ENCODE measurements at places on chromosomes 11 and 22. TPM values are rescaled to one million over a fixed set of nuclear protein-coding genes. Genes with fewer than 3 reads are reported as not detected.
A peak's percentile ranks its signal among the peaks of the same experiment; 100 is the strongest.

GRCh38 chr22:33605221-33605620 lies 315.1 kb downstream of the LARGE1 start:
- DNase-seq, result no peak

GRCh38 chr11:27443746-27444507 lies 28.7 kb downstream of the LGR4 start:
- no peak for DNase-seq

GRCh38 chr11:27916541-27917100 lies 191.3 kb downstream of the KIF18A start:
- DNase-seq, result no peak

GRCh38 chr11:1880746-1881441 lies 10.8 kb downstream of the PRR33 start:
- DNase-seq, result no peak

- no peak for DNase-seq
Observed at GRCh38 chr11:23932485-23932898, 564.4 kb upstream of the LUZP2 start.

DNA sequence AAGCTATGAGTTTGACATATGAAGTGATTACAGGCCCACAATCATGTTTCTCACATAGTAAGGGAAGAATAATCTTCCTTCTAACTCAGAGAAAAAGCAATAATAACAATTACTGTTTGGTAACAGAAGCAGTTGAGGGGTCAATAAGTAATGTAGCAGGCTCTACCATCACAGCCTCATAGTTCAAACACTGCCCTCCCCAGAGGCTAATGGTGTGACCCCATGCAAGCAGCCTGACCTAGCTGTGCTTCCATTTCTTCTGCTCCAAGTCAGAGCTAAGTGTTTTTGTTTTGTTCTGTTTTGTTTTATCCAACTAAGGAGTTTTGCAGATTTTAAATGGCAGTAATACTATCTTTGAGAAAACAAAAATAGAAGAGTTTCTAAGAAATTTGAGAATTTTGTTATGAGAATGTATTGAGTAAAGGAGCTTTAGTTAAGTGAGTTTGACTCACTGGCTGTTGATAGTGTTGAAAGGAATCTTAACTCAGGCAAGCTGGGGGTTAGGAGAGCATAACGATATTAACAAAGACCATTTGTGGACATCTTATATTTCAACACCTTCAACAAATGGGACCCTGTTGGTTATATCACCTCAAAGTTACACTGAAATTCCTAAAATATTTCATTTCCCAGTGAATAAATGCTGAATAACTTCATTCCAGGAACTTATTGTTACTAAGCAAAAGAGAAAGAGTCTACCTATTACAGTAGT lies 48.5 kb downstream of the GUCY1A2 start:
- no peak for DNase-seq

- no peak for DNase-seq
Observed at GRCh38 chr22:23265368-23265700, 85.0 kb downstream of the BCR start.

DNA sequence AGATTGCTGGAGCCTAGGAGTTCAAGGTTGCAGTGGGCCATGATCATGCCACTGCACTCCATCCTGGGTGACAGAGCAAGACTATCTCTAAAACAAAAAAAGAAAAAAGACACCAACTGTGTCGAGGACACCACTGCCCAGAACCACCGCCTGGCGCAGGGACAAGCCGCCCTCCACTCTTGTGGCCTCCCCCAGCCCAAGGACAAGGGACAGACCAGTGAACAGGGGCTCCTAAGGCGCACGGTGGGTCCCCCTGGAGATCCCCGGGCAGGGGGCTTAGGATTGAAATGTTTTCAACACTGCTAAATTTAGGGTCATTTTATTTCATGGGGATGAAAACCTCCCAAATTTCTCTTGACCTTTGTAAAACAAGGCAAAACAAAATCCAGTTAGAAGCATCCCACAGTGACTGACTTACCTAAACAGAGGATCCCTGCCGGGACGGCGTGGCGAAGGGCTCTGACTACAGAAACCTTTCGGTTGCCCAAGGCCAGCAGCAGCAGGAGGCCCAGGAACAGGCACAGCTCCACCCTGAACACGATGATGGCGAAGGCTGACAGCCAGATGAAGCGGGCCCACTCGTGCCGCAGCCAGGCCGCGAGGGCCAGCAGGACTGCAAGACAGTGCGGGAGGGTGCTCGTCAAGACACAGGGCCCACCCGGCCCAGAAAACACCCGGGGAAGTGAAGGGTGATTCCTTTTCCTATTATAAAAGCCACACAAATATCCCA lies 8.6 kb downstream of the ALG12 start:
- no peak for DNase-seq

GRCh38 chr11:11971906-11972547 lies 36.4 kb downstream of the DKK3 start:
- DNase-seq, result no peak

DNA sequence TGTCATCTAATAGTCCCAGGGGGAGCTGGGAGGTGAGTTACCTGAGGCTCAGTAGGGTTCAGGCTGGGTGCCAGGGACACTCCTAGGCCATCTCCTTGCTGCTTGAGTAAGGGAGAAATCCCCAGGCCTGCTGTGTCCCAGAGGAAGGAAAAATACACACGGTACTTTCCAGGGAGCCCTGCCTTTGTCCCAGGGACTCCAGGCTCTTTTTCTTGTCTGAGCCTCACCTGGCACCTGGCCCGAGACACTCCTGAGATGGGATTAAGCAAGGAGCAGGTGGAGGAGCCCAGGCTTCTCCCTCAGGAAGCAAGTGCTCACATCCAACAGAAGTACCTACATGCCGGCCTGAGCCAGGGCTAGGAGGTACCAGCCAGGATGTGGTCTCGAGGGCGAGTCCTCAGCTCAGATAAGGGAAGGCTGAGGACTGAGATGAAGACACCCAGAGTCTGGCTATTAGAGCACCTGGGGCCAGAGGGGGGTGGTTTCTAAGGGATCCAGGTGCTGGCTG lies 899 bp upstream of the KLHDC7B start:
- DNase-seq, result no peak

- no peak for DNase-seq
Observed at GRCh38 chr22:19407649-19408606, 23.6 kb downstream of the HIRA start.

- DNase-seq, result no peak
Observed at GRCh38 chr22:32534252-32535235, 59.9 kb downstream of the FBXO7 start.

GRCh38 chr22:30439226-30439625 lies 13.7 kb downstream of the MTFP1 start:
- DNase-seq, result no peak

DNA sequence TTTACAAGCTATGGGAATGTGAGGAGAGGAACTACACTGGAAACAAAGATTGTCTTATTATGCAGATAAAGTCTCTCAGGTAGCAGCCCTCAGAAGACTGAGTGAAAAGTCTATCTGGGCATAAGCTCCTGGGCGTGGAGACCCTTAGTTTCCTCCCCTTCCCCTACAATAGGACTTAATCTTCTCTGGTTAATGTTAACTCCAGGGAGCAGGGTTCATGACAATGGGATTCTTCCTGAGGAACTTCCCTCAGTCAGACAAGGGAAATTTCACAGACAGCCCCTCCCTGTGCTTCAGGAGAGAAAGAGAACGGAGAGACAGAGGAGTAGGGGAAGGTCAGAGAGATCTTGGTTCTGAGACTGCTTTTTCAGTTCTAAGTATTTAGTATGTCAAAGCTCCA lies 1428.6 kb downstream of the LRRC4C start:
- DNase-seq, result no peak

DNA sequence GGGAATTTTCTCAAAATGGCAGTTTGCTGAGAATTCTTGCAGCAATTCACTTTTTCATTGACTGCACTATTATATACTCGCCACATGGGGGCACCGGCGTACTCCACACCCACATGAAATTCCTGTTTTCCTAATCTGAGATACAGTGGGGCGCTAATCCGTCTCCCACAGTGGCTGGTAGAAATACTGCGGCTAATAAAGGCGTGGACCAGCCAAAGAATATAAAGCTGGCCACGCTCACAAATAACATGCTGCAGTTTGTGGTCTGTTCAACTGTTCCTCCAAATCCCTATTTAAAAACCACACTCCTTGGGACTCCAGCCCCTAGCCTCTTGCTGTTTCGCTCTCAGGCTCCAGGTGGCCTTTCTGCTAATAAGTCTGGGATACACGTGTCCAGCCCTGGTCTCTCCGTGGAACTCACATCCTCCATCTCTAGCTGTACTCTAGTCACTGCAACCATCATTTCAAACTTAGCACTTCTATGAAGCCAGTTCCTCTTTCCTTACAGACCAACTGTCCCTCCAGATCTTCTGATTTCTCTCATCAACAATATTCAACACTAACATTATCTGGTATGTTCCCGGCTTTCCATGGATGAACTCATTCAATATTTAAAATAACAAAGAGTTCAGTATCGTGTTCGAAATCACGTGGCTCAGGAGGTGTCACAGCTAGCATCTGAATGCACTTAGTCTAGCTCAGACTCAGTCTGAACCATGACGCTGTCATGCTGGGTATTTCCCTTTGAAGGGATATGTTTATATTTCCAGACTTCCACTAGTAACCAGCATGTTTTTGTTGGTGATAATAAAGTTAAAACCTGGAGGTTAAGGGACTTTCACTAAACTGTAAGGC lies 22.0 kb downstream of the TBRG1 start:
- DNase-seq, result peak; percentile 46

- DNase-seq, result no peak
Observed at GRCh38 chr11:25900814-25901213, 431.1 kb upstream of the ANO3 start.

DNA sequence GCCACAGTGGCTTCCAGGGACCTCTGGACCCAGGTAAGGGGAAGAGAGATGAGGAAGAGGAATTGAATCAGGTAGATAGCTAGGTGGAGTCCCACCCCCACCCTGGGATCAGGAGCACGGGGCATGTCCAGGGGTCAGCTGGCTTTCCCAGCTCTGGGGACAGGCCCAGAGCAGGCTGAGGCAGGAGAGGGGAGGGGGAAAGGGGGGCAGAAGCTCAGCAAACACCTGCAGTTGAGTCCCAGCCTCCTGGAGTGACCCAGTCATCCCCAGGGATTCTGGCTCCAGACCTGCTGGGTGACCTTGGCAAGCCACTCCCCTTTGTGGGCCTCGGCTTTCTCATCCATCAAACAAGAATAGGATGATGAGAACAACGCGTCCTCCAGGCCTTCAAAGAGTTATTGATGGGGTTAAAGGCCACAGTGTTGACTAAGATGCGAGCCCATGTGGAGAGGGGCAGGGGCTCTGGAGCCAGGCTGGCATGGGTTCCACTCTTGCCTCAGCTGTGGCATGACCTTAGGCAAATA lies 16.0 kb downstream of the STARD10 start:
- DNase-seq, result no peak

GRCh38 chr22:44086271-44087088 lies 62.4 kb downstream of the PARVB start:
- peak; percentile 60 for DNase-seq

DNA sequence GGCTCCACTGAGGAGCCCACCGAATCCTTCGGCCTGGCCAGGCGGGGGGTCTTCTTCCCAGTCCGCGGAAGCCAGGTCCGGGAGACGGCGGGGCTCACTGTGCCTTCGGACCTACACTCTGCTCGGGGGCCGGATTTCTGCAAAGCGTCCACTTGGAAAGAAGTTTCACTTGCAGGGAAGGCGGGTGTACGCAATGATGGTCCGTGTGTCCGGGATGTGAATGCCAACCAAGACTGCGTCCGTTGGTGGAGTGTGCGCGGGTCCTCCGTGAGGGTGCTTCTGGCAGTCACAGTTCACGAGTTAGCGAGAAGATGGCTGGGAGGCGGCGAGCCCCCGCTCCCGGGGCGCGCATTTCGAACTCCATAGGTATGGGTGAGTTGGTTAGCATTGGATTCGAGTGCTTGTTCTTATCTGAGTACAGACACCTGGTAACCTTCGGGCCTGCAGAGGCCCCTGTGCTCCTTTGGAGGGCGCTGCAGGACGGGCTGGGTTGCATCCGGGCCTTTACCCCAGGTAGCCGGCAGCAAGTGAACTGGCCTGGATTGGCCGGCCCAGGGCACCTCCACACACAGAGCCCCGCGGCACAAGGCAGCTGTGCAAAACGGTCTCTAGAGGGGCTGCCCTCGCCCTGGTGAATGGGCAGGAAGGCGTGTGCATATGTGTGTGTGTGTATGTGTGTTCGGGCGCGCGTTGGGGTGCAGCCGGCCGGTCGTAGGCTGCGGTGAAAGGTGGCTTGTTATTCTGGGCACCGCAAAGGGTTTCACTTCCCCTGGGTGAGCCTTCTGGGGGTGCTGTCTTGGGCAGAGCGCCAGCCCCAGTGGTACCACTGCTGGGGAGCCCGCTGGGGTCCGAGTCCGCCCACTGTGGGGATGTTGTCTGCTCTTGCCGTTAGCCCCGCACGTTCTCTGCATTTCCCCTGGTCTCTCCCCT lies 13.3 kb upstream of the CYP2R1 start:
- DNase-seq, result peak; percentile 36

APOBEC3H gene
- polyA plus RNA-seq, result 0.33 TPM

SPDYC gene
- polyA plus RNA-seq, result not detected

MS4A4A gene
- polyA plus RNA-seq, result 16.4 TPM

RBFOX2 gene
- 153 TPM for polyA plus RNA-seq

GAL3ST3 gene
- 0.18 TPM for polyA plus RNA-seq

NADSYN1 gene
- polyA plus RNA-seq, result 50.3 TPM

NPAS4 gene
- 0.16 TPM for polyA plus RNA-seq

MEI1 gene
- polyA plus RNA-seq, result 2.0 TPM

C11orf97 gene
- 0.60 TPM for polyA plus RNA-seq

RTN4RL2 gene
- polyA plus RNA-seq, result 1.3 TPM

TSPAN4 gene
- 76.4 TPM for polyA plus RNA-seq
